Sigmoid colon (tissue), 7 donors: ENCODE measurements at places on chromosomes 7 and 10.

GRCh38 chr7:79361214-79361613 is 92.3 kb downstream of the MAGI2 start:
- H3K36me3 ChIP-seq: no peaks in the 10 kb centered on the region
- H3K4me3 ChIP-seq: no peak overlapping the region

DNA sequence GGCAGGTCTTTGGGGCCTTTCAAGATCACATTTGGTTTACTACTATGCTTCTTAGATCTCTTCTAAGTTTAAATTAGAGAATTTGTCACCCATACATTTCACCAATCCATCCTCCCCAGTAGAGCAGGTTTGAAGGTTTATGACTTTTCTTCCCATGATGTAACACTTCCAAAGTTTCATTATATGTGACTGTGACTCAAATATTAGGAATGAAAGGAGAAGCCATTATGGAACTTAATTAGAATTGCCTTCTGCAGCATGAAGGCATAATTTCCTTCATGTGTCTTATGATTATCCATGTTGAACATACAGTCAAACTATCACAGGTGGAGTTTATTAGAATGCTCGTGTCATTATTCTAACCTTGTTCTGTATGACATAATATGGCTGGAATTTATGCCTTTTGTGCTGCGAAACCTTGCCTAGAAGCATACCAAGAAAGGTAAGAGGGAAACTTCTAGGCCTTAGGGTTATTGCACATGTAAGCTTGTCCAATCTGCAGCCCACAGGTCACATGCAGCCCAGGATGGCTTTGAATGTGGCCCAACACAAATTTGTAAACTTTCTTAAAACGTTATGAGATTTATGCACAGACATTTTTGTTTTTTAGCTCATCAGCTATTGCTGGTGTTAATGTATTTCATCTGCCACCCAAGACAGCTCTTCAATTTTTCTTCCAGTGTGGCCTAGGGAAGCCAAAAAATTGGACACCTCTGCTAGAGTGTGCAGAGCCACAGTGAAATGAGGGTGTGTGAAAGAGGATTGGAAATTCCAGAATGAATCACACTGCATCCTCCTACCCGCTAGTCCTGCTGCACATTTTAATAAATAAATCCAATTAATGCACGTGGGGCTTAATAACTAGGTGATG is 133.6 kb downstream of the TMEM26 start:
- H3K4me1 ChIP-seq: no peaks in the 10 kb centered on the region
- no peaks in the 10 kb centered on the region for H3K27me3 ChIP-seq
- DNase-seq: no peak
- H3K36me3 ChIP-seq: no peaks in the 10 kb centered on the region
- H3K4me3 ChIP-seq: no peak overlapping the region

DNA sequence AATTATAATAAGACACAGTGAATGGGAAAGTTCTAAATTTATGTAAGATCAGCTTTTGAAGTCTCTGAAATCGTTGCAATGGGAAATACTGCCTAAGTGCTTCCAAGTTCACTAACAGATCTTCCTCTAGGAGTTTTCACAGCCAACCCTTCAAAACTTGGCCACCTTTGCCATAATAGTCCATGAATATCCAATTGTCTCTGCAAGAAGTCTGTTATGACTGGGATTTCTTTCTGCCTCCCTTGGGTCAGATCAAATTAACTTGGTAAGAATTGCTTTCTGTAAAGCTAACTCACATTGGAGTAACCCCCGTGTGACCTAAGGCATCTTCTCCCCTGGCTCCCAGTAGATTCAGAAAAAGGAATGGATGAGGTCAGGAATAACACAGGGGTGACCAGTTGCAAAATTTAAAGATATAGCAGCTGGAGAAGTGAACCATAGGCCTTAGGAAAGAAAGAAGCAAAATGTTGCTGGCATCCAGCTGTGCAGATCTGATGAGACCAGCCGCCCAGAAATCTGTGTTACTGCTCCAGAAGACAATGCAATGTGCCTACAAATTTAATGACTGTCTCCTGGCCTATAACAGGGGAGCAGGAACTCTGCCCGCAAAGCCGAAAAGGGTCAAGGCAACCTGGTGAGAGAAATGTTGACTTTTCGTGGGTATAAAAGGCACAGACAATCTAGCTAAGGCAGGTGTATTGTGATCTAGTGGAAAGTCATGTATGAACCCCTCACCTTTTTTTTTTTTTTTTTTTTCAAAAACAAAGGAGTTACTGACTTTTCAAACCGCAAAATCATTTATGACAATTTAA is 7.5 kb upstream of the OPTN start:
- H3K27me3 ChIP-seq: no peaks in the 10 kb centered on the region
- H3K4me1 ChIP-seq: no peaks in the 10 kb centered on the region
- H3K4me3 ChIP-seq: no peak overlapping the region

- H3K4me1 ChIP-seq: peaks cover 1% of the 10 kb centered on the region
- H3K36me3 ChIP-seq: no peaks in the 10 kb centered on the region
- H3K27me3 ChIP-seq: no peaks in the 10 kb centered on the region
- no peak for DNase-seq
Observed at GRCh38 chr7:26404189-26404996, 112.7 kb downstream of the SNX10 start.

GRCh38 chr7:95473276-95473985 is 12.3 kb upstream of the ASB4 start:
- H3K27ac ChIP-seq: no peak overlapping the region
- H3K36me3 ChIP-seq: no peaks in the 10 kb centered on the region
- no peak for DNase-seq
- H3K4me1 ChIP-seq: no peaks in the 10 kb centered on the region
- no peaks in the 10 kb centered on the region for H3K27me3 ChIP-seq
- no peak overlapping the region for H3K4me3 ChIP-seq

- DNase-seq: peak; percentile 49
- no peaks in the 10 kb centered on the region for H3K27me3 ChIP-seq
- no peaks in the 10 kb centered on the region for H3K36me3 ChIP-seq
- H3K4me1 ChIP-seq: peaks cover 7% of the 10 kb centered on the region
- no peak overlapping the region for H3K4me3 ChIP-seq
Observed at GRCh38 chr7:159035571-159036073, 109.0 kb downstream of the VIPR2 start.

GRCh38 chr7:141916099-141916498 is at the start of gene OR9A4:
Gene OR9A4, plus strand, starts transcription at chr7:141916399. Its CDS starts 2,477 bp downstream, at chr7:141918876.
- H3K4me3 ChIP-seq: no peak within 1 kb of the TSS
- H3K4me1 ChIP-seq: no peaks in the 10 kb centered on the region
- no peak within 1 kb of the TSS for H3K27ac ChIP-seq
- no peaks in the 10 kb centered on the region for H3K36me3 ChIP-seq
- no peak for DNase-seq
- no peaks in the 10 kb centered on the region for H3K27me3 ChIP-seq

DNA sequence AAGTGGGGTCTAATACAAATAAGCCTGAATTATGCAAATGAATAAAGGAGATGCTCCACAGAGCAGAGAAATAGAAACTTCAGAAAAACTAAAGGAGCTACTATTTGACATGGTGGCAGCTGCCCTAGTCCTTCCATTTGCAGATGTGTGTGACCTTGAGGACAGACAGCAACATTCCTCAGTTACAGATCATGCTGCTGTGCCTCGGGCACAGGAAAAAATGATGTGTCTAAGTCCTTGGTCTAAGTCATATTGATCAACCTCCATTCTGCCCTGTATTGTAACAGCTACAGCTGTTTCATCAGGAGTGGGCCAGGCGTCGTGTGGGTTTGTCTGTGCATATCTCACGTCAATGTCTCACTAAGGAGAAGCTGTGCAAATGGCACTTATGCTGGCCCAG is 710.4 kb downstream of the TNS3 start:
- no peaks in the 10 kb centered on the region for H3K4me1 ChIP-seq
- H3K4me3 ChIP-seq: no peak overlapping the region
- no peaks in the 10 kb centered on the region for H3K36me3 ChIP-seq
- no peak for DNase-seq
- H3K27me3 ChIP-seq: no peaks in the 10 kb centered on the region

DNA sequence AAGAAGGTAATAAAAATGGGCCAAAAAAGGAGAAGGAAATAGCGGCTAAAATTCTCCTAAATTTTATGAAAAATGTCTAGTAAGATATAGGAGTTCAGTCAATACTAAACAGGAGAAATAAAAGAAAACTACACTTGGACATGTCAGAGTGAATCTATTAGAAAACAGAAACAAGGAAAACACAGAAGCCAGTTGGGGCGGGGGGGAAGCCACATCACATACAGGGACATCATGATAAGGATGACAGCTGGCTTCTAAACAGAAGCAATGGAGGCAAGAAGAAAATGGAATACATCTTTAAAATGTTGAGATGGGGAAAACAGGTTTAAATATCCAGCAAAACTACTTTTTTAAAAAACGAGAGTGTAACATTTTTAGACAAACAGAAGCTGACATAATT is 77.8 kb downstream of the CUBN start:
- no peaks in the 10 kb centered on the region for H3K4me1 ChIP-seq
- no peaks in the 10 kb centered on the region for H3K27me3 ChIP-seq
- H3K4me3 ChIP-seq: no peak overlapping the region
- no peaks in the 10 kb centered on the region for H3K36me3 ChIP-seq
- DNase-seq: no peak

DNA sequence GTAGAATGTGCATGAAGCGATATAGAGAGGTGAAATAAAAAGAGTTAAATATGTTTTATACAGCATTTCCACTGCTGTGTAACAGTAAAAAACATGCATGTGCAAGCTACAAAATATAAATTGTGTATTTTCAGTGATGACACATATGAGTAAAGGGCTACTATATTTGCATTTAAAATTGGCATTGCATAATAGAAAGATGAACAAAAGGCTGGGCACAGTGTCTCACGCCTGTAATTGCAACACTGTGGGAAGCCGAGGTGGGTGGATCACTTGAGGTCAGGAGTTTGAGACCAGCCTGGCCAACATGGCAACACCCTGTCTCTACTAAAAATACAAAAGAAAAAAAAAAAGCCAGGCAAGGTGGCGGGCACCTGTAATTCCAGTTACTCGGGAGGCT is 79.8 kb upstream of the CCDC71L start:
- H3K36me3 ChIP-seq: no peaks in the 10 kb centered on the region
- no peaks in the 10 kb centered on the region for H3K27me3 ChIP-seq
- H3K4me1 ChIP-seq: no peaks in the 10 kb centered on the region
- no peak for DNase-seq
- no peak overlapping the region for H3K27ac ChIP-seq

DNA sequence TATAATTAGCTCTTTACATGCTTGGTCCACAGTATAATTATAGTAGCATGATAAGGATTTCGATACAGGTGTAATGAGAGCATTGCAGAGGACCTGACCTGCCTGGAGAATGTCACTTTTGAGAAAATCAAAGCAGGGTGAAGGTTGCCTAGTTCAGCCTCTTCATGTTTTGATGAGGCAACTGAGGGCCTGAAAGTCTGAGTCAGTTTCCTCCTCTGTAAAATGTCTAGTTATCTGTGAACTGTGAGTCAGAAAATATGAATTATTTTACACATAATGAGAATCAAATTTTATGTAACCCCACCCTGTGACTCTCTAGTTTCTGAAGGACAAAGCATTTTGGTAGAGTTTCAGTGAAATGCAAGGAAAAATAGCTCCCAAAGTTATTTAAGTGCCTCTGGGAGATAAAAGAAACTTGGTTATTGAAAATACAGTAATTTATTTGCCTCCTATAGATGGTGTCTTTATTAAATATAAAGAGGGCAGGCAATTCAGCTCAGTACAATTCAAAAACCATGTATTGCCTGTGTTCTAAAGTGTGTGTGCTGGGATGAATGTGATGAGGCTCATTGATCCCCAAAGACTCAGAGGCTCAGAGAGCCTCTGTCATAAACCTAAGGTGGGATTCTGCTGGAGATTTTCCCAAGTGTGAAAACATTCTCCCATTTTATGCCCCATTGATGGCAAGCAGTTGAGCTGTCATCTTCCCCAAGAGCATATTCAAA is 37.3 kb upstream of the SAMD9L start:
- no peaks in the 10 kb centered on the region for H3K27me3 ChIP-seq
- no peak overlapping the region for H3K4me3 ChIP-seq
- no peak overlapping the region for H3K27ac ChIP-seq

DNA sequence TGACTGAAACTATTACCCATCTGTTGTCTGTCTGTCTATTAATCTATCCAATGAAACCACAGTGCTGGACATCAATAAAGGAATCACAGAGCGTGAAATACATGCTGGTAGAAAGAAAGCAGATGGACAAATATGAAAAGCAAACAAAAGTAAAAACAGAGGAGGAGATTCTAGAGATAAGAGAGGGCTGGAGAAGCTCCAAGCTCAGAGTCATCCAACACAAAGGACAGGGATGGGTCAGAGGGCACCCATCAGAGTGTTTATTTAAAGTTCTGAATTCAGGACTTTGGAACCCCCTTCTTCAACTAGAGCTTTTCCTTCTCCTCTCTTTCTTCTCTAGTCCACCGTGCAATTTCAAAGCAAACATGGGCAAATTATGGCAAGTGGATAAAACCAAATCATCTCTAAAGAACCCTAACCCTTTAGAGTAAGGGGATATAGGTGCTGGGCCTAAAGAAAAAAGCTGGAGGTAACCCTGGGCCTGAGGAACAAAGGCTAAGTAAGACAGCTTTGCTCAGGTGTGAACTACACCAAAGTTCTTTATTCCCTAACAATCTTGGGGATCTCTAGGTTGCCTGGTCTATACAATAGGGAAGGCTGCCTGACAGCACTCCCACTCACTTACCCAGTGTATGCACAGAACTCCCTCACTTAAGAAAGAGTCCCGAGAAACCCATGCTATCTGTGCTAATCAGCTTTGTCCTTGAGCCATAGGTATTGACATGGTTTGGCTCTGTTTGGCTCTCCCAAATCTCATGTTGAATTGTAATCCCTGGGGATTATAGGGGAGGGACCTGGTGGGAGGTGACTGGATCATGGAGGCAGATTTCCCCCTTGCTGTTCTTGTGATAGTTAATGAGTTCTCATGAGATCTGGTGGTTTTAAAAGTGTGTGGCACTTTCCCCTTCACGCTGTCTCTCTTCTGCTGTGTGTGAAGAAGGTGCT is 97.0 kb downstream of the BAMBI start:
- no peak overlapping the region for H3K27ac ChIP-seq
- no peak overlapping the region for H3K4me3 ChIP-seq
- no peak for DNase-seq
- no peaks in the 10 kb centered on the region for H3K36me3 ChIP-seq

GRCh38 chr7:40439686-40440085 is 304.9 kb downstream of the SUGCT start:
- no peak for DNase-seq
- H3K27me3 ChIP-seq: no peaks in the 10 kb centered on the region
- peaks cover 7% of the 10 kb centered on the region for H3K4me1 ChIP-seq
- H3K27ac ChIP-seq: no peak overlapping the region
- no peaks in the 10 kb centered on the region for H3K36me3 ChIP-seq

DNA sequence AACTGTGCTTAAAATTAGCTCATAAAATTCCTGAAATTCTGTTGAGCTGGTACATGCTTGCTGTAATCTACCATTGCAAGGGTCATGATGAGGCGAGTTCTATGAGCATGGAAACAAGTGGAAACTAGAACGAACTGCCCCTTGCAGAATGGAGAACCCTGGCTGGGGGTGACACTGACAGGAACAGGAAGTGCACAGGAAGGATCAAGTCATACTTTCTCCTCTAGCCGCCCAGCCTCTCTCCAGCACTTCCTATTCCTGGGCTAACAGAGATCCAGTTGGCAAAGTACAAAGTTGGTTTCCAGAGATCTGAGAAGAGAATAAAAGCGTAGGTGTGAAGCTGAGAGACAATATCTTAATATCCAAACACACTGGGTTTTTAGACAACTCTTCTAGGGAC is 414.2 kb upstream of the PODXL start:
- no peak for DNase-seq
- H3K36me3 ChIP-seq: no peaks in the 10 kb centered on the region
- H3K27ac ChIP-seq: no peak overlapping the region
- peaks cover 21% of the 10 kb centered on the region for H3K4me1 ChIP-seq

- peaks cover 9% of the 10 kb centered on the region for H3K4me1 ChIP-seq
- no peaks in the 10 kb centered on the region for H3K27me3 ChIP-seq
- no peak for DNase-seq
- H3K36me3 ChIP-seq: no peaks in the 10 kb centered on the region
- H3K4me3 ChIP-seq: no peak overlapping the region
Observed at GRCh38 chr10:60849217-60849616, 70.9 kb downstream of the CDK1 start.
